ENCODE measurements at places on chromosomes 7 and 10. TPM values are rescaled to one million over a fixed set of nuclear protein-coding genes. Genes with fewer than 3 reads are reported as not detected.

The TMEM254 gene
- total RNA-seq, result 11.1 TPM

The SPDYE2B gene
- total RNA-seq, result not detected

The LIPJ gene
- not detected for total RNA-seq

The UTF1 gene
- not detected for total RNA-seq

The HECW1 gene
- total RNA-seq, result not detected

The FGFR2 gene
- not detected for total RNA-seq

The GBX1 gene
- not detected for total RNA-seq

The BUB3 gene
- 258 TPM for total RNA-seq

The GRID2IP gene
- not detected for total RNA-seq

The HOXA5 gene
- not detected for total RNA-seq

The DLX5 gene
- not detected for total RNA-seq

The SH2D4B gene
- 0.18 TPM for total RNA-seq

The VIPR2 gene
- not detected for total RNA-seq

The OPN1SW gene
- not detected for total RNA-seq

The ZNF853 gene
- total RNA-seq, result 2.2 TPM

The DENND2A gene
- not detected for total RNA-seq

The RGS10 gene
- total RNA-seq, result 273 TPM

The HABP2 gene
- total RNA-seq, result not detected

The YAE1 gene
- 12.5 TPM for total RNA-seq

The ACTA2 gene
- 4.7 TPM for total RNA-seq

The UPK3B gene
- not detected for total RNA-seq

The NKX2-3 gene
- total RNA-seq, result not detected

The SSC4D gene
- 0.37 TPM for total RNA-seq

The AOC1 gene
- not detected for total RNA-seq

The CALML5 gene
- not detected for total RNA-seq

The SPDYE6 gene
- not detected for total RNA-seq

The CHAT gene
- not detected for total RNA-seq

The ZNF282 gene
- 30.7 TPM for total RNA-seq

The AEBP1 gene
- 32.6 TPM for total RNA-seq

The LBX1 gene
- not detected for total RNA-seq

The UCN3 gene
- not detected for total RNA-seq

The ALKBH4 gene
- total RNA-seq, result 10.1 TPM

Data from activated naive CD8-positive, alpha-beta T cell treated with anti-CD3 and anti-CD28 coated beads for 36 hours (primary cell).